GM03348 (cell line): ENCODE measurements at places on chromosomes 1 and 21.

GRCh38 chr1:42983253-42983652 lies 24.6 kb upstream of the SLC2A1 start:
- no peak for DNase-seq

DNA sequence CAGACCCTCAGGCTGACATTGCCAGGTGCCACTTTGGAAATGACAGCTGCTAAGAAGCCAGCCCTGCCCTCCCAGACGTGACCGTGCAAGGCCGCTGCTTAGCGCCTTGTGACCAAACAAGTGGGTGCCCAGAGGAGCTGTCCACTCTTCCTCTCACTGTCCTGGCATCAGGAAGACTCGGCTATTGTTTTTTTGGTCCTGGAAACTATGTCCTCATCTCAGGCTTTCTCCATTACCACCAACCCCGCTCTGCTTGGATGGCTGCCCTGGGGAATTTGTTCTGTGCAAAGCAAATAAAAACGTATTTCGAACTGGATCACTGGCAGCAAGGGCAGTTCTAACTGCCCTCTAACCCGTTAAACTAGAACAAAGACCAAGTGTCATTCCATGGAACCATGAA lies 13.7 kb upstream of the TENT5C start:
- DNase-seq, result no peak

DNA sequence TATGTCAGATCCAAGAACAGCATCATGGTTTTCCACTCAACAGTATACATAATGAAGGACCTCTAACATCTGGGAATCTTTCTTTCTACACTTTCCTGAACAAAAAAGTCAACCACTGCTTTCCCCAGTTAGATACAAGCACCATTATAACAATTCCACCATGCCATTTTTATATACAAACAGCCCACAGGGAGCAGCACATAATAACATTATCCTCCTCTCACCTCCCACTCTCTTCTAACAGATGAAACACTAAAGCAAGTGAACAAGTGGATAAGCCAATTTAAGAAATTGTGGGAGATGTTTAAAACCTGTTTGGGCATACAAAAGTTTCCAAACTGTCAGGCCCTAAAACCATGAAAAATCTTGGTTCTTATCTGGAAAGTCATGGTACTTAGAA lies 29.4 kb upstream of the PRRC2C start:
- no peak for DNase-seq

GRCh38 chr1:15577691-15578090 lies 7.2 kb downstream of the AGMAT start:
- DNase-seq, result no peak

DNA sequence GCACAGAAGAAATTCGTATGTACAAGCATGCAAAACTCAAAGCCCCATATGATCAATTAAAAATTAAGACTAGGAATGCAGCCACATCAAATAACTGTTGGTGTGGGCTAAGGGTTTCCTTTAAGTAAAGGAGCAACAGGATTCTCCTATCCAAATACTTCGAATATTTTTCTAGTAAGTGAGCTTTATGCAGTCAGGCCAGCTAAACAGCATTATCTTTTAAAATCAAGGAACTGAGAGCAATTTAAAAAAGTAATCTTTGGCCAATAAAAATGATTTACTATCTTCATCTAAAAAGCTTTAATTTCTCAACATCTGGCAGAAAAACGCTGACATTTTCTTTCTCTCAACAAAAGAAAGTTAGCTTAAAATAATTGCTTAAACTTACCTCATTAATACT lies 19.8 kb downstream of the CNN3 start:
- no peak for DNase-seq

DNA sequence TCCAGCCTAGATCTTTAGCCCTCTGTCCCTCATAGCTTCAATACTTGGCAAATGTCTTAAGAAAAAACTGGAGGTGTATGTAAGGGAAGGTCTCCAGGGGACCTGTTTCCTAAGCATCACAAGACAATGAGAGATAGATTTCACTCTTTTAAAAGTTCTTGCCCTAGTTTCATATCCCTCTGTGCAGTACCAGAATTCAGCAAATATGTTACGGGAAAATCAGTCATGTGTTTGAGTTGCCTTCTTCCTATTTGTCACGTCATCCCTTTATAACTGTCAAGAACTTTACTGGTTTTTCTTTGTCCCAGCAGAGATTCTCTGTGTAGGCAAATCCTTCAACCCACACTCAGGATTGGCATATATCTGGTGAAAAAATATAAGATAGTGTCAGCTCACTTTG lies 32.3 kb downstream of the DNASE2B start:
- DNase-seq, result no peak

- DNase-seq, result no peak
Observed at GRCh38 chr1:224874775-224875174, 54.7 kb upstream of the DNAH14 start.

GRCh38 chr1:29406814-29407213 lies 170.5 kb downstream of the PTPRU start:
- DNase-seq, result no peak

DNA sequence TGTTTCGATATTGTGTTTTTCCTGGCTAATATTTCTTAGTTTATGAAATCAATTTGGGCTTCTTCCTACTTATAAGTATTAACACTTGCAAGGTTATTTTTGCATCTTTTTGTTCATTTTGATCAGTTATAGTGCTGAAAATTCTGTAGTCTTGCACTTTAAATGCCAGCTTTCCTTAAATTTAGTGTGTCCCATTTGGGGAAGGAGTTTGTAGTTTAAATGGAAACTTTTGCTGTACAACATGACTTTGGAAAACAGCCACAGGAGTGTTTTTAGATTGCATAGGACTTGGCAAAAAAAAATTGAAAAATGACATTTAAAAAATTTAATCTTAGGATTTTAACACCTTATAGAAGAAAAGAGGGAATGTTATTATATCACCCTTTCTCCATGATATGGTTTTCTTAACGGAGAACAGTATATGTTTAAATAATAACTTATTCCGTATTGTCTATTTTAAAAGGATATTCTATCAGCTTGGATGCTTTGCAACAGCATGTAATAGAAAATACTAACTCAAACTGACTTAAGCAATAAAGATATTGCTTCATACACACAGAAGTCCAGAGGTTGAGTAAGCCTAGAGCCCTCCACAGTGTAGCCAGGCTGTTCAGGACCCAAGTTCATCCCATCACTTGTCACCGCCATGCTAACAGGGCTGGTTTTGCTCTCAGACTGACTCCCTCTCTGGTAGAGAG lies 53.8 kb downstream of the LYPLAL1 start:
- DNase-seq, result no peak

- DNase-seq, result no peak
Observed at GRCh38 chr1:40872276-40872675, 10.1 kb upstream of the CITED4 start.

DNA sequence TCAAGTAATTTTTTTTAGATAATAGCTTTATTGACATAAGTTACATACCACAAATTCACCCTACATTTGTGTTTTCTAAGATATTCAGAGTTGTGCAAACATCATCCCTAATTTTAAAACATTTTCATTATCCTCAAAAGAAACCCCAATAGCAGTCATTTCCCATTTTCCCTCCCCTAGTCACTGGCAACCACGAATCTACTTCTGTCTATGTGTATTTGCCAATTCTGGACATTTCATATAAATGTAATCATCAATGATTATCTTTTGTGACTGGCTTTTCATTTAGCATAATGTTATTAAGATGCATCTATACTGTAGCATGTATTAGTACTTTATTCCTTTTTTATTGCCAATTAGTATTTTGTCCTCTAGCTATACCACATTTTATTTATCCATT lies 88.8 kb upstream of the SLFNL1 start:
- DNase-seq, result no peak

GRCh38 chr1:102578804-102579203 lies 529.5 kb downstream of the COL11A1 start:
- peak; percentile 18 for DNase-seq

DNA sequence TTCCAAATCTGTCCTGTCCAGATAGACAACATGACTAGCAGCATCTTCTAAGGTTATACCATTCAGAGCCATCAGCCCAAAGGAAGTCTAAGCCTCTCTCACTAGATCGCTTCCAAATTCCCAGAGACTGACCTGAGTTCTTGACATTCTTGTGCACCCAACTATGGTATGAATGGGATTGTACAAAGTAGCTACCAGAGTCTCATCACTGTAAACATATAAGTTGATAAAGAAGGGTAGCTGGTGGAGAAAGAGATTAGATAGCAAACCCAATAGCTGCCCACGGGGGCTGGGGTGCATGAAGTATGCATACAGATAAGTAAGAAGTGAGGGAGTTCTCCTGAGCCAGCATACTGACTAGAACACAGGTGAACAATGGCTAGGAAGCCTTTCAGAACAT lies 180.0 kb downstream of the PLPP3 start:
- DNase-seq, result no peak

DNA sequence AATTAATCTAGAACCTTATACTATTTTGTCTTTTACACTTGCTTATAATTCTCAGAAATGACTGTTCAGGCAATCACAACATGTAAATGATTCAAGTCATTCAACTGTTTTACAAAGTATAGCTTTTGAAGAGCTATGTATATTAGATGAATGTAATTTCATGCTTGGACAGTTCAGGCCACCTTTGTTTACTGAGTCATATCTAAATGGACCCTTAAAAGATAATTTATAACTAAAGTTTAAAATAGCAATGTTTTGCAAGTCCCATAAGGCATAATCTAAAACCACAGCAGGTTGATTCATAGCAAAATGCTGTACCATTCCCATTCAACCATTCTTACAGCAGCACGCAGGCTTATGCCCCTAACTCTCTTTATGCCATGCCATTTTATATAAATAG lies 64.8 kb downstream of the PIK3R3 start:
- DNase-seq, result no peak

DNA sequence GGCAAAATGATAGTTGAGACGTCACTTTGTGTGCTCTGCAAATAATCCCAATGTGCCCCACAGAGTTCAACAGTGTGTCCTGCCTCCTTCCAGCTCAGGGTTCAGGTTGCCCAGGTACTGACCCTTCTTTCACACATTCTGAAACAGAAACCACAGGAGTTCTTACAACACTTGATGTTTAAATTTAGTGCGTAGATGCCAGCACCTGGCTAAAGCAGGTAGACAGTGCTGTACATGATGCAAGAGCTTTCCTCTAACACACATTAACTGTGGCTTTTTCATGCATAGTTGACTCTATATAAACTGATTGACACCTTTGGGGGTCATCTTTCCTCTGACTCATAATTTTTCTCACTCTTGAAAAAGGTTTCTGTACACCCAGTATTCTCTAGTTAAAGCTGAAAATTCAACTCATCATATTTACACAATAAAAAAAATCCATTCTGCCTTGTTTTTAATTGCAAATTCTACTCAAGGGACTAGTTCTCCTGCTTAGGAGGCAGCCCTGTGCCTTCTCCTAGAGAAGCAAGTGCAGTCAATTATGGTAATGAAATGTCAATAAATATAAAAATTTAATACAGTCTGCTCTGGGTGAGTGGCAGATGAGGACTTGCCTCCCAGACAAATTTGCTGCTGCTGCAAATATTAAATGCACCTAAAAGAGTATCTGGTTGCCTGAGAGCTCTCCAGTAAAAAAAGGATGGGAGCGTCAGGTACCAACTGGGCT lies 91.4 kb downstream of the NR5A2 start:
- DNase-seq, result no peak

DNA sequence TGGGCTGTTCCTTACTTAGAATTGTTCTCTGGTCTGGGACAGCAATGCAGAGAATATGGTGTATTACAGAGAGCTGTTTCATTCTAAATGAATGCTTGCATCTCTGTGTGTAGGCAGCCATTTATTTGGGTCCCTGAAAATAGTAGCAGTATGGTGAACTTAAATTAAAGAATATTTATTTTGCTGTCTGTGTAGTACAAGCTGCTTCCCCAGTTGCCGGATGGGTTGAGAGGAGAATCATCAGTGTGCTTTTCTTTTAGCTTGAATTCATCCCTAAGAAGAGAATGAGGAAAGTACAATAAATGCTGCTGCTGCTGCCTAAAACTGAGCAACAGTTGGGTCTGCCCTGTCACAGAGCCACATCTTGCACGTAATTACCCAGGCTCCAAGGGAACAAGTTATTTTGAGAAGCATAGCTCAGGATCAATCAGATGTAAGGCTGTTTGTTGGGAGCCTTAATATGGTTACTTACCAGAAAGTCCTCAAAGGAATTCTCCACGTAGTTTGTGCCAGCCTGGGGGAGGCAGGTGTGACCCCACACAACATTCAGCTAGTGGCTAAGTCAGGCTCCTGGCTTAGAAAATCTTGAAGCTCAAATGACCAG lies 16.6 kb downstream of the ACTN2 start:
- DNase-seq, result no peak

DNA sequence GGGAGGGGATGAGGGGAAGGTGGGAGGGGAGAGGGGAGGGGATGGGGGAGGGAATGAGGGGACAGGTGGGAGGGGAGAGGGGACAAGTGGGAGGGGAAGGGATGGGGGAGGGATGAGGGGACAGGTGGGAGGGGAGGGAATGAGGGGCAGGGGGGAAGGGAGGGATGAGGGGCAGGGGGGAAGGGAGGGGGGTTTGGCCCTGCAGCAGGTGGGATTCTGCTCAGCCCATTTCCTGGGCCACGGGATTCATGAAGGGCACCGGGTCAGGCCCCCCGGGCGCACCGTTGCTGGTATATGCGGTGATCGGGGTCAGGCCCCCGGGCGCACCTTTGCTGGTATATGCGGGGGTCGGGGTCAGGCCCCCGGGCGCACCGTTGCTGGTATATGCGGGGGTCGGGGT lies 15.1 kb upstream of the SAMD11 start:
- no peak for DNase-seq

DNA sequence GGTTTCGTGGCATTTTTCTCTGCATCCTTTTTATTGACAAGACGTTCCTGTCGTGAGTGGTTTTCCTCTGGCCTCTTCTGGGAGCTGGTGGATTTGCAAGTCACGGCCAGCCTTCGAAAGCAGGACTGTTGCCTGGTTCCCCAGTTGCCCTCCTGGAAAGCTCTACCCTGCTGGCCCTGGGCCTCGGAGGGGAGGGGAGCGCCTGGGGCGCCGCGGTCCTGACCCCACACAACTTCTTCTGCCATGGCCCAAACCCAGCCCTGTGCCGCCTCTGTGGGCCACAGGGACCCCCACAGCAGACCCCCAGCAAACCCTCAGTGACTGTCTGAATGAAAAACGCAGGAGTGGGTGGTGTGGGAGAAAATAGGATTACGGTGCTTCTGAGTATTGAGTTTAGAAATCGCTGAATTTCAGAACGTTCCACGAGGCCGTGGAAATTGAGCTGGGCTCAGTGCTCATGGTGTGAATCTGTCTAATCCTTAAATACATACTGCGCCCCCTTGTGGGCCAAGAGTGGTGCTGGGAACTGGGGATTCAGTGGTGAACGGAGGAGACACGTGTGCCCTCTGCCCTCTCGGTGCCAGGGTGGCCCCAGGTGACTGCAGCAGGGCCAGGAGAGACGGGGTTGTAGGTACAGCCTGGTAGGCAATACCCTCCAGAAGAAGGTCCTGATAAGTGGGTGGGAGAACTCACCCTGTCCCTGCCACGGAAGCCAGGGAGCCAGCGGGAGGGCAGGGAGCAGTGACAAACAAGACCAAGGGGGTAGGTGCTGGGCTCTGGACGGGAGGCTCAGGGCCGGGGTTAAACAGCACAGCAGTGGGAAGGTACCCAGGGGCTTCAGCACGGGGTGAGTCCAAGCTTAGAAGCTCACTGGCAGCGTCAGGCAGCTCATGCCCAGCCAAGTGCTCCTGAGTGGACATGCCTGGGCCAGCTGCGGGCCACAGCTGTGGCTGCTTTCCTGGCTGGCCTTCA lies 101.2 kb upstream of the COL6A1 start:
- DNase-seq, result peak; percentile 83

GRCh38 chr1:30816211-30817076 lies 58.9 kb upstream of the LAPTM5 start:
- peak; percentile 76 for DNase-seq

- DNase-seq, result no peak
Observed at GRCh38 chr1:211589782-211590721, 11.1 kb upstream of the SLC30A1 start.

- no peak for DNase-seq
Observed at GRCh38 chr1:70617728-70618127, 206.7 kb downstream of the CTH start.

GRCh38 chr1:157084720-157085119 lies 14.9 kb downstream of the ETV3L start:
- no peak for DNase-seq
